T-helper 22 cell (primary cell): ENCODE measurements at places on chromosomes 12 and 14.

DNA sequence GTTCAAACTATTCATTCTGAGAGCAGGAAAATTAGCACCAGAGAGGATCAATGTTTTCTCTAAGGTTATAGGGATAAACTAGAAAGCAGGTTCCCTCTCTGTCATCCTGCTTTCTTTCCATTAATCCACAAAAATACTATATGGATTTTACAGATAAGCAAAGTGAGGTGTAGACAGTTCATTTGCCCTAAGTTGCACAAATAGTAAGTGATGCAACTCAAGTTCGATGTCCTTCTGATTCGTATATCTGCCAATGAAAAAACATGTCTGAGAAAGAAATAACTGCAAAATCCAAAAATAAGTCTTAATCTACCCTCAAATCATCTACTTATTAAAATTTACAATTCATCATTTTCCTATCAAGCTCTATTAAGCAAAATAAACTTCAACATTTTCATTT is 254.6 kb upstream of the USP15 start:
- DNase-seq = no peak

DNA sequence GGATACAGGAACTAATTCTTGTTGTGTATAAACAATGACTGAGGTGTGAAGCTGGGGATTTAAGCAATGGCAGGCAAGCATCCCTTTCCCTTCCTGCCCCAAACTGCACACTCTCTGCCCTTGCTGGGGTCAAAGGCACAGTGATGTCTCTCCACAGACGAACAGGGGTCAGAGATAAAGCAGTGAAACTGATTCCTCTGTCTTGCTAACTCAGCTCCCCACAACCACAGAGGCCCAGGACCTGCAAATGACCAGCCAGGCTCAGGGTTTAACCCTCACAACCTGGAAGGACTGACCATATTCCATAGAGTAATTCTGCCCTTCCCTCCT is 67.2 kb downstream of the CCDC88C start:
- DNase-seq = no peak

DNA sequence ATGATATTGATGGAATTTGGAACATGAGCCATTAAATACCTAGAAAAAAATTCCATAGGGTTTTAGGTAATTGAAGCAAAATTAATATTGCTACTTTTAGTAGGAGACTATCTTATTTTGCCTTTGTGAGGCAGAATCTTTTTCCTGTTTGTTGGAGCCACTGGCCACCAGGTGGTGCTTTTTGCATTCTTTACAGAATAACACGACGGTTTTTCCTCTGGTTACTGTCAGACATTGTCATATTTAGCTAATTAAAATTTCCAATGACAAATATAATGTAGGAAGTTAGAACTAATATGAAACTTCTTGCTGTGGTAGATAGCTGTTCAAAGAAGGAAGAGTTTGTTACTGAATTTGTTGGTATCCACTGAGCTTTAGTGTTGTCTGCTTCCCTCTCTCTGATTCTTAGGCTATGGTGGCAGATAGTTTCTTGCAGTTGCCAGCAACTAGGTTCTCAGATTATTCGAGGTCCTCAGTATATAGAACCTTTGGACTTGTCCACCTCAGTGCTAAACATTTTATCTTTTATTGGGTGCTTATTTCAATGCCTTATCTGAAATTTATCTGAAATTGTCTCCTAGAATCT is 25.7 kb downstream of the RAB21 start:
- no peak for DNase-seq

- no peak for DNase-seq
These were observed 20.0 kb upstream of the IFNG-AS1 start for GRCh38 chr12:67969134-67969802.

DNA sequence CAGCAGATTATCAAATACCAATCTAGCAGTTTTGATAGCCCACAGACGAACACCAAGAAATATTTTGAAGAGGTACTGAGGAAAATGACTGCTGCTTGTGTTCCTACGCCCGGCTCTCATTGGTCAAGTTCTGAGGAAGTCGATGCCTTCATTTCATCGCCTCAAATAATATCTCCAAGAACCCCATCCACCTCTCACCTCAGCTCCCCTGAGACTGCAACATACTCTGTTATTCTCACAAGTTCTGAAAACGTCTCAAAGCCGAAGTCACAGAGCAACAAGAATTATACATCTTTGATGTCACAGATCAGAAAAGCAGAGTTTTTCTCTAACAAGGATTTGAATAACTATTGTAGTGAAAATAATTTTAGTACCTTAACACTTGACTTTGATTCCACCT is 55.5 kb upstream of the BCAT1 start:
- DNase-seq = no peak

DNA sequence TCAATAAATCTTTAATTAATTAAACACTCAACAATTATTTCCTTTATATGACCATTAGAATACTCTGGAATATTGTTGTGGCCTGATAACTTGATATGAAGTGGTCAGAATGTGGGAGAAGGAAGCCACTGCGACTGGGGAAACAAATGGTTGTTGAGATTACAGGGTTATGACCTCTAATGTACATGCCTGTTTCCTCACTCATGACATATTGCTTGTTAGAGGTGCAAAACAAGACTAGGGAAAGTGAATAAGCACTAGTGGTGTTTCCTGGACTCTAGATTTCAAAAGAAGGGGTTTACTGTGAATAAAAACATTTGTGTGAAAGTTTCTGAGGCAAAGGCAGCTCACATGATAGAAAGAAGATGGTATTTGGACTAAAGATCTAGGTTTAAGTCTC is 53.3 kb downstream of the STAB2 start:
- DNase-seq = no peak

- DNase-seq = no peak
These were observed 5.7 kb downstream of the MIPOL1 start for GRCh38 chr14:37203423-37203822.

GRCh38 chr12:113171543-113171942 is 13.7 kb downstream of the DDX54 start:
- no peak for DNase-seq

- DNase-seq = no peak
These were observed 270.3 kb downstream of the CCDC91 start for GRCh38 chr12:28460420-28461130.

GRCh38 chr12:33115716-33116115 is 219.1 kb upstream of the PKP2 start:
- no peak for DNase-seq

DNA sequence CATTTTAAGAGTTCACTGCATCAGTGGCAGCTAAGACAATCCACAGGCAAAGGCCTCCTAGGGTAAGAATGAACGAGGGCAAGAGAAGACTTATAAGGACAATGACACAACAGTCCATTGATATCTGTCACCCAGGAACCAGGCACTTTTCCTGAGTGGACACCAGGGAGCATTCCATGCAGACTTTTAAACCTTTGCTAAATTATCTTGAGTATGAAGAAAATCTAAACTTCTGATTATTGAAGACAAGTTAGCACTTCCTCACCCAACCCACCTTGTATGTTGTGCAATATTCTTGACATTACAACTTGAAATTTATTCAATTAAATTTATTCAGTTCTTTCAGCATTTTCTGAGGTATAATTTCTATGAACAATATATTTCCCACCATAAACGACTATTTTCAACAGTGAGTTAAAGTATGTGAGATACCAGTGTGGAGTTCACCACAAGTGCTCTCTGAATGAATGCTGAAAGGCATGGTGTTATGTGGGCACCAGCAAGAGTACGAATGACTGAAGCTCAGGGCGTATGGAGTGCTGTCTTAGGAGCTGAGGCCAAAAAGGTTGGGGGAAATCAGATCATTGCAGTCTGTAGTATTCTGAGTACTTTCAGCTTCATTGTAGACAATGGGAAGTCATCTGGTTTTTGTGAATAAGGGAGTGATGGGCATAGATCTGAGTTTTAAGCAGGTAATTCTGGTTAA is 124.3 kb upstream of the LMNTD1 start:
- no peak for DNase-seq

DNA sequence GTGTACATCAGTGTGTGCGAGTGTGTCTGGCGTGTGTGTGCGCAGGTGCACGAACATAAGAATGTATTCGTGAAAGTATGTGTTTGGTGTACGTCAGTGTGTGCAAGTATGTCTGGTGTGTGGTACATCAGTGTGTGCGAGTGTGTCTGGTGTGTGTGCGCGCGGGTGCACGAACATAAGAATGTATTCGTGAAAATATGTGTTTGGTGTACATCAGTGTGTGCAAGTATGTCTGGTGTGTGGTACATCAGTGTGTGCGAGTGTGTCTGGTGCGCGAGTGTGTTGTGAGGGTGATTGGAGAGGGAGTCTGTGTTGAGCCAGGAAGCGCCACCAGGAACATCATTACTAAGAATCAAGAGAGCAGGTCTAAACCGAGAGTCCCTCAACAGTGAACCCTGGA is 143.8 kb downstream of the BCL11B start:
- DNase-seq = no peak

DNA sequence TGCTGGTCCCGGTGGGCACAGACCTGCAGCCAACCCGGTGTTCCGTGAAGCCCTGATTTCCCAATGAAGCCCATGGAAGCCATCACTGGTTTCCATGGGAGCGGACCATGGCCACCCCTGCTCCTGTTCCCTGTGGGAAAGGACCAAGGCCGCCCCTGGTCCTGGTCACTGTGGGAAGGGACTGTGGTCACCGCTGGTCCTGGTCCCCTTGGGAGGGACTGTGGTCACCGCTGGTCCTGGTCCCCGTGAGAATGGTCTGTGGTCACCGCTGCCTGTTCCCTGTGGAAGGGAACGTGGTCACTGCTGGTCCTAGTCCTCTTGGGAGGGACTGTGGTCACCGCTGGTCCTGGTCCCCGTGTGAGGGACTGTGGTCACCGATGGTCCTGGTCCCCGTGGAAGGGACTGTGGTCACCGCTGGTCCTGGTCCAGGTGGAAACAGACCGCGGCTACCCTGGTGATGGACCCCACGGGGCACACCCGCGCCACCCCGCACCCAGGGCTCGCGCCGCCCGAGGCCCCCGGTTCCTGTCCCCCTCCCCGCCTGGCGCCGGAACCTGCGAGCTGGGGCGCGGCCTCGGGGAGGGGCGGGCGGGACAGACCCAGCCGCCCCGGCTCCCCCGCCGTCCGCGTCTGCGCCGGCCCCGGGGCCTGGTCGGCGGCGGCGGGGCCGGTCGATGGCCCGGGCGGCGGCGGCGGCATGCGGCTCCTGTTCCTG is at the start of gene GLT1D1:
GLT1D1 (plus strand) TSS at position 594 of the 715 bp plus-strand sequence; CDS start at position 698, 104 bp downstream.
- DNase-seq = no peak

DNA sequence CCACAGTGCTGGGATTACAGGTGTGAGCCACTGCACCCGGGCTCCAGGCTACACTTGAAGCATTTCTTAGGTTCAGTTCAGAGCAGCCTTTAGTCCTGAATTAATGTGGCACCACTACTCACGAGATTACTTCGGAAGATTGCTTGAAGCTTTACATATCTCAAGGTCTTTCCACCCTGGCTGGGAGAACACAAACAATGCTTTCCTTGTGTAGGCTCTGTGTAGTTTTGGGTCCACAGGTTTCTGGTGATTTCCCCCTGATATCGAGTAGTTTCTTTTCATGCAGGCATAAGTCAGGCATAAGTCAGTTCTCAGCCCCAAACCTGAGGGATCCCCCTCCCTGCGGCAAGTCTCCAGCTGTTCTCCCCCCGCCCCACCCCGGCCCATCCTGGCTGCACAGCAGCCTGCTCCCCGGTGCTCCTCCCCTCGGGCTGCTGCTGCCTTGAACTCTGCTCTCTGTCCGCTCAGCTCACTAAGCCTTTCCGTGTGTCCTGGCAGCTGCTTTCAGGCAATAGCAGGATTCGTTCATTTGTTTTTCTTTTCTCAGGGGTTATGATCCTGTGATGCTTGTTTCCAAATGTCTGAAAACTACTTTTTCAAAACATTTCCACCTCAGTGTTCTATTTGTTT is 417.7 kb downstream of the TMEM121 start:
- DNase-seq = no peak

DNA sequence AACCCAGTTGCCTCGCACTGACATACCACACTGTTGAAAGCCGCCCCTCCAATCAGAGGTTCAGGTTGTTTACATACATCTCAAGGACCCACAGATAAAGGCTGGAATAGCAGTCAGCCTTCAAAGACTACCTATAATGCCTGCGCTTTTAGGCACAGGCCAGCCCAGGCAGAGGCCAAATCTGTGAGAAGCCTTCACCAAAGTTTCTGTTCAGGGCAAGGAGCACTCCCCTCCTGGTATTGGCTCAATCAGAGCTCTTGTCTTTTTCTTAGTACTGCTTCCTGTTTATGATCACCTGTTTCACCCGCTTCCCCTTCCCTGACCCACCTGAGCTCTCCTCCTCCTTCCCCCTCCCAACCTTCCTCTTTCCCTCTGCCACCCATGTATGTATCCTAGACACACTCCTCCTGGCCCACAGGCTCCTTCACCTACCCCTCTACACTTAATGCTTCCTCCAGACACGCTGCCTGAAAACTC is 34.8 kb downstream of the DUSP16 start:
- no peak for DNase-seq

GRCh38 chr12:48866052-48866711 is 512 bp upstream of the RND1 start:
- no peak for DNase-seq

- DNase-seq = no peak
These were observed 40.3 kb downstream of the CIT start for GRCh38 chr12:119836781-119837180.

DNA sequence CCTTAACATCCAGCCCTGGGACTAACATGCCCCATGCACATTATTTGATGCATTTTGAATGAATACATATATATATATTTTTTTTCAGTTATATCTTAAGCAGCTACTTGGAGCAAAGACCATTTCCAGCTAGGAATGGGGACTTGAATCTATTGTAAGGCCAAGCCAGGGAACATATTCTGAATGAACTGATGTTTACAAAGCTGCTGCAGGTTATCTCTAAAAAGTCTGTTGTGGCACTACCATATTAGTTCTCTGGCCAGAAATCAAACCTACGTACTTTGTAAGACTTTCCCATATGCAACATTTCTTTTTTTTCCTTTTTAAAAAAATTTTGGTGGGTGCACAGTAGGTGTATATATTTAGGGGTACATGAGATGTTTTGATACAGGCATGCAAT is 43.4 kb downstream of the PELI2 start:
- DNase-seq = no peak

- DNase-seq = no peak
These were observed 259.6 kb upstream of the ALG10B start for GRCh38 chr12:38056701-38057689.
